ENCODE measurements at places on chromosomes 3 and 15.

- no peak for DNase-seq
Observed at GRCh38 chr15:67241132-67241855, 13.2 kb downstream of the AAGAB start.

GRCh38 chr15:51841406-51842040, 12.1 kb downstream of the TMOD3 start:
- no peak for DNase-seq

- no peak for DNase-seq
Observed at GRCh38 chr3:125078951-125079674, 23.3 kb upstream of the HEG1 start.

- peak; percentile 67 for DNase-seq
Observed at GRCh38 chr15:98853161-98853560, 154.4 kb downstream of the PGPEP1L start.

- no peak for DNase-seq
Observed at GRCh38 chr3:60754617-60755016, 496.6 kb downstream of the FHIT start.

GRCh38 chr15:70801109-70801508, 37.8 kb upstream of the UACA start:
- no peak for DNase-seq

- DNase-seq, result no peak
Observed at GRCh38 chr15:49848282-49848724, 227.5 kb downstream of the DTWD1 start.

DNA sequence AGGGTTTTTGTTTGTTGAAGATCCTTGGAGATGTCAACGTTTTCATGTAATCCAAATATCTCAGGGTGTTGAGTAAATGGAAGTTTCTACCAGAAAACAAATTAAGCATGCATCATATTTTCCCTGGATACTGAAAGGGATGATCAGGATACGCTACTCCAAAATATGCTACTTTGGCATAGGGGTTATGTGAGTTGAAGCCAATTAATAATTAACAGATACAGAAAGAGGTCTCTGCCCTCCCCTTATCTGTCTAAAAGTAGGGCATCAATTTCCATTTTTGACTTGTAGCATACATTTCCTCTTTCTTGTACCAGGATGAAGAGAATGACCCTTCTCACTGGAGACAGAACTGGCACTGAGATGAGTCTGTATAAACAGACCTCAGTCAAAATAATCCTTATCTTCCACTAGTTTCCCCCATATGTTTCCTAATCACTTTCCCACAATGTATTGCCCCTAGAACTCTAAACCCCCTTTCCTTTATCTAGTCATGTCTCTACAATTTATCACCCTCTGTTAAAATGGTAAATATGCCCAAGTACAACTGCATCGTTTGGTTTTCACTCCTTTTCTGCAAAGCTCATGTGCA, 17.4 kb upstream of the ASB14 start:
- DNase-seq, result no peak

GRCh38 chr3:131142580-131142979, 115.9 kb downstream of the NEK11 start:
- no peak for DNase-seq

- DNase-seq, result no peak
Observed at GRCh38 chr3:23856286-23856685, 50.5 kb downstream of the UBE2E1 start.

DNA sequence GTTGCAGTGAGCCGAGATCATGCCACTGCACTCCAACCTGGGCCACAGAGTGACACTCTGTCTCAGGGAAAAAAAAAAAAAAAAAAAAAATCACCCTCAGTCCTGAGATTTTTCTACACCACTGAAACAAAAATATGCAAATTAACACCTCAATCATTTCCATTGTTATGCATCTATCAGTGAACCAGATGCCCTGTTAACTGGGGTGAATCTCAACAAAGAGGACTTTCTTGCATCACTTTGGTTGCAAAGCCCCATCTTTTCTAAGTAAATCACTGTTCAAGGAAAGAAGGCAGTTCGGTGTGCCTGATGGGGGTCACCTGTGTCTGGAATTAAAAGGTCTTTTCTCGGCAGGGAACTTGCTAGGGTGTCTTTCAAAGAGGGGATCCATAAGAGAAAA, 421.6 kb downstream of the EPHB1 start:
- no peak for DNase-seq

GRCh38 chr3:132781922-132782321, 59.7 kb upstream of the NPHP3 start:
- no peak for DNase-seq

GRCh38 chr15:36498916-36499315, 80.5 kb upstream of the CDIN1 start:
- no peak for DNase-seq

DNA sequence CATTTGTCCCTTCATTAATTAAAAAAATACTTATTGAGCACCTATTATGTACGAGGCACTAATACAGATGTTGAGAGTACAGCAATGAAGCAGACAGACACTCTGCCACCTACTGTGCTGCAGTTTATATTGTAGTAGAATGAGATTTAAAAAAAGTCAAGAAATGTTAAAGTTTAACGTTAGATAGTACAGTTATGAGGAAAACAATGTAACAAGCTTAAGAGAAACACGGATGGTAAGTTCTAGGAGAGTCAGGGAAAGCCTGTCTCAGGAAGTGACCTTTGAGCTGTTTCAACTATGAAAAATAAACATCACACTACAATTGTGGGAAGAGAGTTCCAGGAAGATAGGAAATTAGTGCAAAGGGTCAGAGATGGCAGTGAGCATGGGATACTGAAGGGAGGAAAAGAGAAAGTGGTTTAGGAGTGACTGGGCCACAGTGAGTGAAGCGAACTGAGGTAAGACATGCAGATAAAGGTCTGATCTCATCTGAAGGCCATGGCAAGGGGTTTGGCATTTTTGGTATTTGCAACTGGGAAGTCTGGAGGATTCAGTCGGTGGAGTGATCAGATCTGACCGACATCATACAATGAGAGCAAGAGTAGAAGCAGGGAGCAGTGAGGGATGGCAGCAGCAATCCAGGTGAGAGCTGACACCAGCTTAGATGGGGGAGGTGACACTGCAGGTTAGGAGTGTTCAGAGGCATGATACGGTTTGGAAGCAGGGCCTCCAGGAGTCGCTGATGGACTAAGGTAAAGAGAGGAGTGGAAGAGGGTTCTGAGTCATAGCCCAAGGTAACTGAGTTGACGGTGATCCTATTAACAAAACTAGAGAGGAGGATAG, 28.5 kb downstream of the PLSCR4 start:
- DNase-seq, result no peak

DNA sequence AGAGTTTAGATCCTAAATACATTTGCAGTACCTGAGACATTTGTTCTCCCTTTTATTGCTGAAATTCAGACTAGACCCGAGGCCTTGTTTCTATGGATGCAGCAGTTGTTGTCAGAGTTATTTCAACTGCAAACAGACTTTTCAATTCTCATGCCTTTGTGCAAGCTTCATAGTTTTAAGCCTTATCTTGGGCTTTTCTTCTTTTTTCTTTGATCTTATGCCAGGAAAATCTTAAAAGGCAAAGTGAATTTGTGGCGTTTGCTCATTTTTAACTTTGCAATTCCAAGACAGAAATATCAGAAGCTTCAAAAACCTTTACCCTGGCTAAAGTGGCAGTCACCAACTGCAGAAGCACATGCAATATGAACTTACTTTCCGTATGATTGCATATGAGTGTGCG, 576.7 kb downstream of the DIPK2A start:
- no peak for DNase-seq

- no peak for DNase-seq
Observed at GRCh38 chr3:7001370-7001769, 140.5 kb downstream of the GRM7 start.

- DNase-seq, result no peak
Observed at GRCh38 chr3:168813225-168813802, 717.6 kb upstream of the GOLIM4 start.

All from CD4-positive, alpha-beta T cell treated with Interferon gamma for 1 hour (primary cell).